ENCODE measurements at places on chromosomes 2 and 18. TPM values are rescaled to one million over a fixed set of nuclear protein-coding genes. Genes with fewer than 3 reads are reported as not detected.

The DYSF gene
- total RNA-seq: 2.4 TPM

The MATN3 gene
- total RNA-seq: 0.42 TPM

The ANKRD36B gene
- total RNA-seq: 23.5 TPM

The RUFY4 gene
- 0.76 TPM for total RNA-seq

The LRATD1 gene
- total RNA-seq: 136 TPM

The CTIF gene
- 14.8 TPM for total RNA-seq

The LRP1B gene
- 0.09 TPM for total RNA-seq

The MAP3K19 gene
- total RNA-seq: not detected

The BCL11A gene
- total RNA-seq: 29.0 TPM

The SCG2 gene
- total RNA-seq: 2.7 TPM

The ACMSD gene
- total RNA-seq: not detected

The ITPRIPL1 gene
- 0.92 TPM for total RNA-seq

The HTR2B gene
- 0.22 TPM for total RNA-seq

The RAD51AP2 gene
- not detected for total RNA-seq

The TMEM182 gene
- 2.6 TPM for total RNA-seq

The PARD3B gene
- 28.3 TPM for total RNA-seq

The SLC9A4 gene
- 0.09 TPM for total RNA-seq

The MTERF4 gene
- total RNA-seq: 28.7 TPM

The ASB18 gene
- not detected for total RNA-seq

The G6PC2 gene
- total RNA-seq: 0.31 TPM

The C2orf80 gene
- not detected for total RNA-seq

The IL1F10 gene
- total RNA-seq: not detected

The CHRND gene
- not detected for total RNA-seq

The RNF144A gene
- 20.7 TPM for total RNA-seq

The FECH gene
- total RNA-seq: 16.4 TPM

The IL18RAP gene
- 2.4 TPM for total RNA-seq

The OXER1 gene
- total RNA-seq: 4.1 TPM

The TRABD2A gene
- total RNA-seq: 101 TPM

The DUSP2 gene
- 1.7 TPM for total RNA-seq
